ENCODE measurements at places on chromosomes 3 and 15.

DNA sequence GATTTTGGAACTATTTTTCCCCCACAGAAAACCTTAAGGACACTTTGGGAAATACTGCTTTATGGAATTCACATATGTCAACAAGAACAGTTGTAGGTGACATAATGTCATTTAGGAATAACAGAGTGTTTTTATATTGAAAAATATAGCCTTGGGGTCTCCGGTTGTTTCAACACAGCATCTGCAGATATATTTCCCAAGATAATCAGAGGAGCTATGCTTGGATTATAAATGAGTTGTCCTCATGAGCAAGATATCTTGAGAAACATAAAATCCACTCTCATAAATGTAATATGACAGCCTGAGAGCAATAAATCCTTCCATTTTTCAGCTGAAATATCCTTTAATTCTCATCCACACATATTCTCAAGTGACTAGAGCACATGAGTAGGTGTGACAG lies 473.7 kb upstream of the LMCD1 start:
- no peak for DNase-seq

- peak; percentile 7 for DNase-seq
Observed at GRCh38 chr3:23202203-23202920, 765 bp upstream of the UBE2E2 start.

DNA sequence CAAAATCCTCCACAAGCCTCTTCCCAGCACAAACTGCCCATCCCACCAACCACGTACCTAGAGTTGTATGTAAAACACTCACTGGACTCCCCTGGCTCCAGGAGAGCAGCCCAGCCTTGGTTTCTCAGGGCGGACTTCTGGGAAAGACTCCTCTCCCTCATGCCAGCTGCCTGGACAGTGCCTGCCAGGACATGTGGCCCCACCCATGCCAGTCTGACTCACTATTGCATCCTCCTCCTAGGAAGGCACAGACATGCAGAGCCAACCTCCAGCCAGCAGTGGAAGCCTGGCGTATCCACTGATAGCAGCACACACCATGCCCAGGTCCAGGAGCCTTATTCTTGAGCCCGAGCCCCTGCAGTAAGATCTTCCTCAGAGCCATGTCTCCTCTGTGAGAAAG lies 8.6 kb downstream of the PKM start:
- DNase-seq: no peak

GRCh38 chr3:10162185-10162584 lies 2.5 kb upstream of the IRAK2 start:
- no peak for DNase-seq

GRCh38 chr3:39090922-39091321 lies 16.5 kb downstream of the GORASP1 start:
- no peak for DNase-seq

DNA sequence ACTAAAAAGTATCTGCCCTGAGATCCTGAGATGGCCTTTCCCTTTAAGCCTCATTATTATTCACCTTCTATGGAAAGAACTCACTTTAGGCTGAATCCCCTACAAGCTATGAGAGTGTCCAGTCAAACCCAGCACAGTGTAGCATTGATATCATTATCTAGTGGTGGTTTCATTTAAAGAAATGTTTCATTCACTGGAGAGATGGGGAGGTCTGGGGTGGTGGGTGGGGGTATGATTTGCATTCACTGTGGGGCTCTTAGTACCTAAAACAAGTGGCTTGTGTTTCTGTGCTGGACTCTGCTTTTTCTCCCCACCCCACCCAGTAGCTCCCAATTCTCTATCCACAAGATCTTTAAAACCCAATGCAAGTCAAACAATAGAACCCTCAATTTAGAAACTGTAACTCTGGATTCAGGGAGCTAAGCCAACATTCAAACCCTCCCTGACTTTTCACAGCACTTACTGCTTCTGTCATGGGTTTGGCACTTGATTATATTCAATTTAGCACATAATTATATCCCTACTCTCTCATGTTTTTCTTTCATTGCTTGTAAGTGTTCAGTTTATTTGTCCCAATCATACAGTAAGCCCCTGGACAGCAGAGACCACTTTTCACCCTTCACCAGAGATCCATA lies 310.5 kb upstream of the THBS1 start:
- no peak for DNase-seq

DNA sequence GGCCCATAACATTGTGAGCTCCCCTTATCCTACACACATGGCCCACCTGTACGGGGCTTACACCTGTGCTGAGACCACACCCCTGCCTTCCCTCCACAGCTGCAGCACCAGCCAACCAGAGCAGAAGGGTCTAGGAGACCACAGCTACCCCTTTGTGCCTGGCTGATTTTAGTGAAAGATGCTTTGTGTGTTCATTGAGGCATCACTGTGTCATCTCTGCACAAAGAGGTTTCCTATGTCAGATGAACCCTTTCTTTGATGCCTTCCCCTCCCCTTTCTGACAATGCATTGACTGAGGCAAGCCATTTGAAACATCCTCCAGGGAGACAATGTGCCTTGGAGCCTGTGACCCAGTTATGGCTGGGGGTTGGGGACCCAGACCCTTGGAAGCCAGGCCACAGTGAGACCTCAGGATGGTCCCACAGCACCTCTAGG lies 54.9 kb upstream of the SLC7A14 start:
- DNase-seq: no peak

GRCh38 chr3:45437383-45437782 lies 49.0 kb downstream of the LARS2 start:
- DNase-seq: peak; percentile 3

- DNase-seq: no peak
Observed at GRCh38 chr3:4409415-4409814, 57.7 kb downstream of the SUMF1 start.

- no peak for DNase-seq
Observed at GRCh38 chr3:37731895-37732294, 129.8 kb upstream of the CTDSPL start.

GRCh38 chr3:16264174-16264707 lies 502 bp downstream of the DPH3 start:
- DNase-seq: no peak

- DNase-seq: no peak
Observed at GRCh38 chr3:126557415-126557745, 1.4 kb downstream of the C3orf22 start.

DNA sequence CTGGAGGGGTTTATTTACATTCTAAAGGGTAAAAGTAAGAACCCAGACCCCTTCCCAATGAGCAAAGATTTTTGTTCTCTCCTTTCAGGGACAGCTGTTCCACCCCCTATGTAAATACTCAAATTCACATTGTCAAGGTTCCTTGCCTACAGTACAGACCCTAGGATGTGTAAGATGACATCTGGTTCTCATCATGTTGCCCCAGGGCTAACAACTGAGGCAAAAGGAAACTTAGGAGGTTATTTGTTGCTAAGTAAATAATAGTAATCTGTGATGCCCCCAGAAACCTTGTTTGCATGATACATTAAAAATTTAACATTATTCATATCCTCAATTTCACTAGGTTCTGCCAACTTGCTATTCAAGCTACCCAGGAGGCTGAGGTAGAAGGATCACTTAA lies 135.0 kb upstream of the CCNL1 start:
- DNase-seq: no peak

GRCh38 chr3:136955813-136956212 lies 2.0 kb upstream of the IL20RB start:
- peak; percentile 83 for DNase-seq
